Amniotic epithelial cell (primary cell): ENCODE measurements at places on chromosomes 1 and 21.

- DNase-seq, result no peak
Measured at GRCh38 chr1:16615253-16616252, 2.2 kb upstream of the NBPF1 start.

DNA sequence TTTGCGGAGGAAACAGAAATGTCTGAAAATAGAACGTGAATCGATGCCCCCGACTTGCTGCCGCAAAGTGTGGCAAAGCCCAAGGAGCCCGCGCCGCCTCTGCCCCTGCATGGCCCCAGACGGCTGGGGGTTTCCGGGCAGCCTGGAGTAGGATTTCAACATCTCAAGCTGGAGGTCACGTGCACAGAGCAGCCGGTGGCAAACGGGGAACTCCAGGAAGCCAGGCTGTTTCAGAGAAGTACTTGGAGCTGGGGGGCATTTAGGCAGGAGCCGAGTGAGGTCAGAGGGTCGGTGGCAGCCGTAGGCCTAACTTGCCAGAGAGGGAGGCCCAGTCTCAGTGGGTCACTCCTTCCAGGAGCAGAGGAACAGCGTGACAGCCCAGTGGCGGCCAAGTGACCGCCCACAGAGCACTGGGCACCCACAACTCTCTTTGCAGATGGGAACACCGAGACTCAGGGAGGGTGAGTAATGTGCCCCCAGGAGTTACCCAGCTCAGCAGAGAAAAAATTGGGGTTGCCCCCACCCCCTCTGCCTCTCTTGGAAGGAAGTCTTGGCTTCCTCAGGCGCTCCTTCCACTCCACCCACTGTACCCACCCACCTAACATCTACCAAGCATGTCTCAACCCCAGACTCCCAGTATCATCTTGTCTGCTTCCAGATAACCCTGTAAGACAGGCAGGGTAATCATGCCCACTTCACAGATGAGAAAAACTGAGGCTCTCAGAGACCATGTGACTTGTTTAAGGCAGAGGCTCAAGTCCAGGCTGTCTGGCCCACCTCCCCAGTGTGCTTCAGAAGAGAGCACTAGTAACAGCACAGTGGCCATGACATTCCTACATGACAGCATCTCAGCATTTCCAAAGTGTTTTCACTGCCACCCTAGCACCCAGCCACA, 179.4 kb downstream of the HIVEP3 start:
- DNase-seq, result peak; percentile 77

DNA sequence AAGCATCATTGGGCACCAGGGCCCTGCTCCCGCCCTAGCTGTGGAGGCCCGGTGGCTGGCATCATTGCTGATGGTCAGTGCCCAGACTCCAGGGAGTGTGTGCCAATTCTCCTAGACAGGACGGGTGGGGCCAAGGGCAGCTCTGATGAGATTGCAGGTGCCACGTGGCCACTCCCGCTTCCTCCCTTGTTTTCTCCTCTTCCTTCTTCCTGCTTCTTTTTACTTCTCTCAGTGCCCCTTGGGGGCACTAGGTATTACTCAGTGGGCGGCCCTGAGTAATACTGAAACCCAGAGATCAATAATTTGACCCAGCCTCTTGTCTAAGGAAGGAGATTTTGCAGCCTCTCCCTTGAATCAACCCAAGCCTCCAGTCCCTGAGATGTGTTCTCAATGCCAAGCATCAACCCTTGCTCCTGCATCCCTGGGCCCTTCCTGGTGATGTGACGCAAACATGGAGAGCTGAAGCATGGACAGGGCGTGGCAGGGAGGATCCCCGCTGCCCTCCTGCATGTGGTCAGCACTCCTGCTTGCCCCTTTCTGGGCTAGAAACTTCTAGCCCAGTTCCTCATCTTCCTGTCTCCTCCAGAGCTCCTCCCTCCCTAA, 32.4 kb downstream of the CDK18 start:
- no peak for DNase-seq

GRCh38 chr21:43902441-43902840, 37.4 kb downstream of the AGPAT3 start:
- no peak for DNase-seq

DNA sequence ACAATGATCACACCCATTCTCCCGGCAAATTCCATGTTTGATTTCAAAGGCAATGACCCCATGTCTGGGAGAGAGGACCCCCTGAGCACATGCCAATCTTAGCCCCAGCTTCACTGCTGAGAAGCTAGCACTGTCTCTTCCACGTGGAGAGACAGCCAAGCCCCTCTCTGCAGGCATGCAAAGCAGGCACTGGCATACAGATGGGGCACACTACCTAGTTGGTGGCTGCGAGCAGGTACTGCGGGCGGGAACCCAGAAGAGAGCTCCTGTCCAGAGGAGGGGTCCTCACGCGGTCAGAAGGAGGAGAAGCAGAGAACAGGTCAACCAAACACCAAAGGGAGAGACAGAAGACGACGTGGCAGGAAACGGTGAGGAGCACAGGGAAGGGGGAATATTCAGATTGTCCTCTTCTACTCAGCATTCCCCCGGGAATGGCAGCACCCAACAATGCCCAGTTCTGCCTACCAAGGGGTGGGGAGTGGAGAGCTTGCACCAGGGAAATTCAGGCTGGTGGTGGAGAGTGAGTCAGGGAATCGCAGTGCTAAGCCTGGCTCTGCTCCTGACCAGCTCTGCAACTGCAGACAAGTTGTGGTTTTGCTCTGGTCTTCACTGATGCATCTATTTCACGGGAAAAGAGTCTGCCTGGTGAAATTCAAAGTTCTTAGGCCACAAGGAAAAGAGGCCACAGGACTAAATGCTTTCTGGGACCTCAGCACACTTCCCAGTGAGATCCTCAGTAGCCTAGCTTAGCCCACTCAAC, 48.1 kb upstream of the GOLT1A start:
- peak; percentile 93 for DNase-seq

- no peak for DNase-seq
Measured at GRCh38 chr1:61053712-61054600, 28.4 kb upstream of the NFIA start.
